H9 (cell line): ENCODE measurements at places on chromosomes 2 and 18.
A peak's percentile ranks its signal among the peaks of the same experiment; 100 is the strongest.

DNA sequence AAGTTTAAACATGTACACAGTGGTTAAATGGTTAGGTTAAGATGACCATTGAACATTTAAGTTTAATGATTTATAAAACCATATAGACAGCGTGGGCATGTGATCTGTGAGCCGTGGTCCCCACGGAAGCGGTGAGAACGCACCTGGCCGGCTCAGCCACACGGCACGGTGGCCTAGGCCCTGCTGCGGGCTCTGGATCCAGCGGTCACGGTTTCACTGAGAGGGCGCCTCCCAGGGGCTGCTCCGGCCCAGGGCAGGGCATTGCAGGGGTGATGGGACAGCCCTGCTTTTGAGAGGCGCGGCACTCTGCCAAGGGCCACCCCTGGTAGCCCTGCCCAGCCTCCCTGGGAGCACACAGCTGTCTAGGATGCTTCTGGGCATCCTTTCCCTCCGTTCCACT is 124.9 kb downstream of the RGPD3 start:
- no peaks in the 10 kb centered on the region for H3K4me1 ChIP-seq
- DNase-seq = peak; percentile 37
- H3K36me3 ChIP-seq = no peaks in the 10 kb centered on the region
- H3K27ac ChIP-seq = no peak overlapping the region

DNA sequence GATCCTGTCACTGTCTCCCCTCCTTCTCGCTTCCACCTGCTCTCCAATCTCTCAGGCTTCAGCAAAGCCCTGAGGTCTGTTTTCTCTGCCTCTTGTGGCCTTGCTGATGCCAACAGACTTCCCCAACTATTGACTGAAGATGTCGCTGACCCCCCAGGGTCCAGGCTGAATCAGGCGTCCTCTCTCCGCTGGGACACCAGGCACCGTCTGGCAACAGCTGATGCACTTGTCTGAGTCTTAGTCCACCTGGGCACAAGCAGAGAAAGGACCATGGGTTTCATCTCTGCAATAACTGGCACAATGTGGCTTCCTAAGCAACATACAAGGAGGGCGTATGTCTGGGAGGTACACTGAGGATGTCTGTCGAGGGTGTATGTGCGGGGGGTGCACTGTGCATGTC is 248.7 kb upstream of the MYT1L start:
- no peaks in the 10 kb centered on the region for H3K4me1 ChIP-seq
- no peaks in the 10 kb centered on the region for H3K36me3 ChIP-seq
- peak; percentile 20 for DNase-seq
- no peaks in the 10 kb centered on the region for H3K27me3 ChIP-seq
- no peak overlapping the region for H3K4me3 ChIP-seq

DNA sequence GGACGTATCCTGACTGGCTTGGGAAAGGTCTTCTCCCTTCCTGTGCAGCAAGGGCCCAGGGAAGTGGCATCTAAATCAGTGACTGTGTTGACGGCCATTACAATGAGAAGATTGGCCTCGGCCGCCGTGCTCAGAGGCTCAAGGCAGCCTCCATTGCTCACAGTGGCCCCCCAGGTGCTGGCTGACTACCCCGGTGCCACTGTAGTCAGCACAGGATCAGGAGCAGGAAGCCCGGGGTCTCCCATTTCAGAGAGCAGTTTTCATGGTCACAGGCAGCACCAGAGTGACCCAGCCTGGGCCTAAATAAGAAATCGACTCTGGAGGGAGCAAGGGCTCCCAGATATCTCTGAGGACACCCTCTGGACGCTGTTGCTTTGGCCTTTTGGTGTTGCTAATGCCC is 219.4 kb upstream of the ARL4C start:
- no peaks in the 10 kb centered on the region for H3K4me1 ChIP-seq
- no peaks in the 10 kb centered on the region; the same call in 1 of the 2 replicates for H3K27me3 ChIP-seq
- no peak overlapping the region for H3K27ac ChIP-seq
- no peak for DNase-seq
- H3K4me3 ChIP-seq = no peak overlapping the region
- H3K36me3 ChIP-seq = no peaks in the 10 kb centered on the region

GRCh38 chr2:150494234-150494945 is 6.9 kb upstream of the RND3 start:
- no peak overlapping the region for H3K4me3 ChIP-seq
- H3K27me3 ChIP-seq = no peaks in the 10 kb centered on the region
- no peak for DNase-seq
- H3K36me3 ChIP-seq = no peaks in the 10 kb centered on the region
- no peaks in the 10 kb centered on the region for H3K4me1 ChIP-seq

DNA sequence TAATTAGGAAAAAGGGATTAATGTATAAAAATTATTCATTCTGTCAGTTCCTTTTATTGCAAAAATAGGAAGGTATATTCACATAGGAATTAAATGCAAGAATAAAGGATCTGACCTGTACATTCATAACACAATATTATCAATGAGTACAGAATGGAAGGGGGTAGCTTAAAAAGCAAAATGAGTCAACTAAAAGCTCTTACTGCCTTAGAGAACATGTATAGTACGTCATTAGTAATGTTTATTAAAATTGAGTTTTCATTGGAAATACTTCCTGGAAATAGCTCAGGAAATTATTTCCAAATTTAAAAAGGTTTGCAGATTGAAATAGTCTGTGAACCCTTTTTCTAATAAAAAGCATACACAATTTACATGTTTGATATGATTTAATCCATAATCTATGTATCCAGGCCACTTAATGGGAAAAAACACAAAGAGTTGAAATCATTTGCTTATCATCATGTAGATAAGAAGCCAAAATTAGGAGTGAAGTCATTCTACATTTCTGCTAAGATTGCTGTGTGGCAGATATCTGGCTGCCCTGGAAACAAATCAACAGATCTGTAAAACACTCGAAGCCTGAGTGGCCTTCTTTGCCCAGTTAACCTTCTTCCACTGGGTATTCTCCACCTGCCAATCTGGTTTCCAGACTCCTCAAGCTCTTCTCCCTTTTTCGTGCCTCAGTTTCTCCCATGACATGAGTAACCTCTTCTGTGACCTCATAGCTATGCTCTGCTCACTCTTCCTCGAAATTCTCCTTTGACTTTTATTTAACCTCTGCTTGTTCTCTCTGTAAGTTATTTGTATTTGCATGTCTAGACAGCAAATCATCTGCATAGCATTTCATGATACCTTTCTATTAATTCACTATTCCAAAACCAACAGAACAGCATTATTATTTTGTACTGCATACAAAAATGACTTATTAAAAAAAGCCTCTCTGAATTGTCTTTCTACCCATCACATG is 181.2 kb upstream of the REV1 start:
- no peaks in the 10 kb centered on the region for H3K4me1 ChIP-seq
- H3K36me3 ChIP-seq = no peaks in the 10 kb centered on the region
- no peak overlapping the region for H3K4me3 ChIP-seq
- H3K27me3 ChIP-seq = no peaks in the 10 kb centered on the region
- H3K27ac ChIP-seq = no peak overlapping the region
- DNase-seq = no peak

DNA sequence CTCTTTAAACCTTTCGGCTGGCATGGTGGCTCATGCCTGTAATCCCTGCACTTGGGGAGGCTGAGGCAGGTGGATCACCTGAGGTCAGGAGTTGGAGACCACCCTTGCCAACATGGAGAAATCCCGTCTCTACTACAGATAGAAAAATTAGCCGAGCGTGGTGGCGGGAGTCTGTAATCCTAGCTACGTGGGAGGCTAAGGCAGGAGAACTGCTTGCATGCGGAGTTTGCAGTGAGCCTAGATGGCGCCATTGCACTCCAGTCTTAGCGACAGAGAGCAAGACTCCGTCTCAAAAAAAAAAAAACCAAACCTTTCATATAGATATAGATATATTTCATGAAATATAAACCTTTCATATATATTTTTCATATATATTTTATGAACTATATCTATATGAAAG is 864.7 kb downstream of the TRIB2 start:
- H3K27me3 ChIP-seq = no peaks in the 10 kb centered on the region
- H3K4me1 ChIP-seq = no peaks in the 10 kb centered on the region
- no peak overlapping the region for H3K4me3 ChIP-seq
- peak; percentile 55 for DNase-seq
- no peak overlapping the region for H3K27ac ChIP-seq

DNA sequence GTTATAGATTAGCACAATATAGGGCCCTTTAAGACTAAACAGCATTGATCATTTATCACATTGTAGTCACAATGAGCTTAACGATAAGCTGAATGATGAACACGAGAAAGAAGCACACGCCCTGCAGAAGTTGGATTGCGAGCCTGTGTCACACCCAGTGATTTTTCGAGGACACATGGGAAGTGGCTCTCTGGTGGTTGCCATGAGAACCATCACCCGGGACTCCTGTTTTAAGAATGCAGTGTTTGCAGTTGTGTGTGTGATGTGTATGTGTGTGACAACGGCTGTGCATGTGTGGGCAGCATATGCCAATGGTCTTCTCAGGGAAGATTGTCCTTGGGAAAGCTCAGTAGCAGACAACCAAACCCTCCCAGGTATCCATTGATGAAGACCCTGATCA is 69.2 kb downstream of the PDCL3 start:
- no peak overlapping the region for H3K27ac ChIP-seq
- no peak overlapping the region for H3K4me3 ChIP-seq
- H3K27me3 ChIP-seq = no peaks in the 10 kb centered on the region
- DNase-seq = no peak

GRCh38 chr2:190837952-190838361 is 42.7 kb upstream of the GLS start:
- no peak for DNase-seq
- H3K27me3 ChIP-seq = no peaks in the 10 kb centered on the region
- H3K4me3 ChIP-seq = no peak overlapping the region
- H3K27ac ChIP-seq = no peak overlapping the region

DNA sequence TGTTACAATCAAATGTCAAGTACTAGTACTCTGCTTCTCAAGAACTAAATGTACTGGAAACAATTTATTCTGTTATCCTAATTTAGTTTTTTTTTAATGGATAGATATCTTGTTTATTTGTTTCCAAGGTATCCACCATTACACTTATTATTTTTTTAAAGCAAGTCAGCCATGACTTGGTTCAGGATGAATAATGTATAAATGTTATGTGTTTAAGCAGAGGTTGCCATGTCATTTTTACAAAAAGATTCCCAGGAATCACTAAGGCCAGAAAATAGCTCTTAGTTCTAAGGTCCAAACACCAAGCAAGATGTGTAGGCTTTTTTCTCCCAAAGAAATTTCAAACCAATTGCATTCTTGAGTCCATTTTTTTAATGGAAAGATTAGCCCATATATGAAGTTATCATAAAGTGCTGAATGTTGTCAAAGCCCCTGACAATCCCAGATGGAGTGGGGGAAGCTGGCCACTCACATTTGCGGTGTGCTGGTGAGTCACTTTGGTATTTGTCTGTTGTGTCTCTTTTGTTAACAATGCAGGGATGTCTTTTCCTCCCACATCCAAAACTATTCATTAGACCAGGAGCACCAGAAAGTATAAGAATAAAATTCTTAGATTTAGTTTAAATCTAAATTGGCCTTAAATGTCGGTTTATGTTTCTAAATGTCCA is 158.9 kb downstream of the COL6A3 start:
- no peak for DNase-seq
- no peaks in the 10 kb centered on the region for H3K4me1 ChIP-seq
- H3K27me3 ChIP-seq = no peaks in the 10 kb centered on the region
- H3K4me3 ChIP-seq = no peak overlapping the region
- H3K27ac ChIP-seq = no peak overlapping the region

- no peak overlapping the region for H3K4me3 ChIP-seq
- H3K27me3 ChIP-seq = no peaks in the 10 kb centered on the region
- no peak for DNase-seq
- H3K36me3 ChIP-seq = no peaks in the 10 kb centered on the region; the same call in 1 of the 2 replicates
- H3K27ac ChIP-seq = no peak overlapping the region
Observed at GRCh38 chr18:69897397-69898108, 50.1 kb downstream of the CD226 start.

- no peaks in the 10 kb centered on the region for H3K4me1 ChIP-seq
- H3K4me3 ChIP-seq = no peak overlapping the region
- H3K36me3 ChIP-seq = no peaks in the 10 kb centered on the region; the same call in 1 of the 2 replicates
- H3K27me3 ChIP-seq = no peaks in the 10 kb centered on the region
- H3K27ac ChIP-seq = no peak overlapping the region
Observed at GRCh38 chr2:171811245-171811628, 82.8 kb downstream of the SLC25A12 start.
